ENCODE measurements at places on chromosomes 1 and 21.
A peak's percentile ranks its signal among the peaks of the same experiment; 100 is the strongest.

DNA sequence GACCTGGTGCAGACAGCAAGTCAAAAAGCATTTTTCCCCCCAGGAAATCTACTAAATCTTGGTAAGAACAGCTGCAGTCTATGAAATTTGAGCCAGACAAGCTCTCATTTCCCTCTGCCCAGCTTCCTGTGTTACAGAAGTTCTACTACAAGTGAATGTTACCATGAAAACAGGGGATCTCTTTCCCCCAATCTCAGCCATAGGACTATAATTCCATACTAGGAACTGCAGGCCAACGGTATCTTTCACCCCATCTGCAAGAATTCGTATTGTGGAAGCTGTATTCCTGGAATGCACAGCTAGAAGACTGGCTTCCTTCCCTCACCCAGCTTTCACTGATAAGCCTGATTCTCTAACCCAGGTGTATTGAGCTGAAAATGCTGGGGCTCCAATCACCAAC lies 1655.4 kb downstream of the BRINP3 start:
- no peak for DNase-seq

- DNase-seq, result no peak
Measured at GRCh38 chr1:95098196-95098595, 19.0 kb upstream of the TLCD4 start.

DNA sequence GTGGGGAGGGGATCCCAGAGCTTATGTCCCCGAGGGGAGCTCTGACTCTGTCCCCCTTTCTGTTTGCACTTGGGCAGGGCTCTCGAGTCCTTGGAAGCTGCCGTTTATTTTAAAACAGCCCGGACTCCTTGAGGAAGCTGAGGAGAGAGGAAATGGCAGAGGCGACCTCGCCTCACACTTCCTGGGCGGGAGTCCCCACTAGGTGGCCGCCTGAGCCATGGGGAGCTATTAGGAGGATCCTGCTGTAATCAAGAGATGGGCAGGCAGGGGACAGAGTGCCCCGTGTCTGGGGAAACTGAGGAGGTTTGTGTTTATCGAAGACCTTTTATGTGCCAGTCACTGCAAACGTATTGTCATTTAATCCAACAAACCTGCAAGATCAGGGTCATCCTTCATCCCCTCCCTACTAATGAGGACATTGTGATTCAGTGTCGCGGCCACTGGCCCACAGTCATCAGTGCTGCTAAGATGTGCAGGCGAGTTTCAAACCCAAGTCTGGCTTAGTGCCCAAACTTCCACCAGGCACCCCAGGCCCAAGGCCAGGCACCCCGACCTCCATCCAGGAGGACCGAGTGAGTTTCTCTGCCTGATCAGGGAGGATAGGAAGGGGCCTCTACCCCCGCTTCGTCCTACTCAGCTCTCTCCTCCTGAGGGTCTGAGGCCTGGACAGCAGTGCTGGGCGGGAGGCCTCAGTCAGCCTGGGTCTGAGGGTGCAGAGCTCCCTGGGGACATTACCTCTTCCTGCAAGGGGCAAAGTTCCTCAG lies 316.9 kb upstream of the VAMP3 start:
- peak; percentile 40 for DNase-seq

DNA sequence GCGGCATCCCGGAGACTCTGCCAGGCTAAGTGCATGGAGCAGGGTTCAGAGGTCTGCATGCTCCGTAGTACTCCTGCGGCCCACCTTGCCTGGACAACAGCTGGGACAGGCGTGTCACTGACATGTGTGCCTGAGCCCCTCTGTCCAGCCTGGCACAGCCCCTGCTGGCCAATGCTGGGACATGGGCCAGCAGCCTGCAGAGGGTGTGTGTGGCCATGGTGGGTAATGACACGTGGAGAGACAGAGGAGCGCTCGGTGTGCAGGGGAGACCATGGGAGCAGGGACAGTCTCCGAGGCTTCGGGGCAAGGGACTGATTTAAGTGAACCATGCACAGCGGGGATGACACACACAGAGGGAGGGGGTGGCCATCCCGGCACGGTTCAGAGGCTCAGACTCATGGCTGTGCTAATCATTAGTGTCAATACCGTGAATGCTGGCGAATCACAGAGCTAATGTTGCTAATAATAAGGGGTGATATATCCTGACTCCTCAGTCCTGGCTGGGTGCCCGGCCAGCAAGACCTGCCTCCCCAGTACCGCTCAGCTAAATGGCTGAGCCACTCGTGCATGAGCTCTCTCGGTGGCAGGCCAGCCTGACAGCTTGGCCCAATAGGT lies 41.5 kb downstream of the IGSF21 start:
- no peak for DNase-seq

Data from NB4 (cell line).